ENCODE measurements at places on chromosomes 4 and X.

- no peak for DNase-seq
Observed at GRCh38 chr4:141706445-141706844, 70.1 kb downstream of the IL15 start.

DNA sequence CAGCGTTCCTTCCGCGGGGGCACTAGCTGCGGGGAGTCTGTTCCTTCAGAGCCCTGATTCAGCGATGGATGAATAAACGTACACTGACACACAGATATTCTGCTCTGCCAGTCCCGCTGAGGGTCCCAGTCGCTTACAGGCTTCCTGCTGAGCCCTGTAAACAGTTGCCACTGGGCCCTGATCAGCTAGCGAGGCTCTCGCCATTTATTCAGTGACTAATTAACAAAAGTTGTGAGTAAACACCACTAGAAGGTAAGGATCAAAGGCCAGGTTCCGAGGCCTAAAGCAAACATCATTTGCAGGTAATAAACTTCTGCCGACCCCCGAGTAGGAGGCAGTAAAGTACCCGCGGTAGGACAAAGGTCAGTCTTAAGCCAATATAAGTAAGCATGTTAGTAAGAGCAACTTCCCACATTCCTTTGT is 442.6 kb upstream of the GALNT7 start:
- DNase-seq: no peak

DNA sequence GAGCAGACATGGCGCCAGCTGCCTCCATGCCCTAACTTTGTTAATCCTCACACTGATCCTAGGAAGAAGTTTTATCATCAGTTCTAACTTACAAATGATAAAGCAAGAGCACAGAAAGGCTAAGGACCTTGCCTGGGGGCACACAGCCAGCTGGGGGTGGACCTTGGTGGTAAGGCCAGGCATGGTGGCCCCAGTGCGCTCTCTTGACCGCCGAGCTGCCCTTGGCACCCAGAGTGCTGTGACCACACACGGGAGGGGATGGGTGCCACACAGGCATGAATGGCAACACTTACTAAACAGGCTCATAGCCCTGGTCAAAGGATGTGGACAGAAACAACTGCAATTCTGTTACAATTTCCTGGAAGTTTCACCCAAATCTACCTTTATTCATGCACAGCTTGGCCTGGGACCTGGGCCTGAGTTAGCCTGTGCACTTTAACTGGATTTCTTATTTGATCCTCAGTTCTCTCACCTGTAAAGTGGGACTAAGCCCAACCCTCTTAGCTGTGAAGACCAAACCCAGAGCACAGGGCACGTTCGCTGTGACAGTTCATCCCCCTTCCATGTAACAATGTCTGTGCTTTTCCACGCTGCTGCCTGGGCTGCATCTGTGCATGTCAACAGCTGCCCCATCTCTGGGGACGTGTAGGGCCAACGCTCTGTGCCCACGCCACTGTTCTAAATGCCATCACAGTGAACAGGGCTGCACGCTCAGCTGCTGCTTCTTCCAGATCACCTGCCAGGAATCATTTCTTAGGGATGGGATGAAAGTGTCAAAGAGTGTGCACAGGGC is 44.8 kb downstream of the ACOX3 start:
- no peak for DNase-seq

GRCh38 chrX:41110801-41111625 is 25.8 kb downstream of the USP9X start:
- peak; percentile 64 for DNase-seq

DNA sequence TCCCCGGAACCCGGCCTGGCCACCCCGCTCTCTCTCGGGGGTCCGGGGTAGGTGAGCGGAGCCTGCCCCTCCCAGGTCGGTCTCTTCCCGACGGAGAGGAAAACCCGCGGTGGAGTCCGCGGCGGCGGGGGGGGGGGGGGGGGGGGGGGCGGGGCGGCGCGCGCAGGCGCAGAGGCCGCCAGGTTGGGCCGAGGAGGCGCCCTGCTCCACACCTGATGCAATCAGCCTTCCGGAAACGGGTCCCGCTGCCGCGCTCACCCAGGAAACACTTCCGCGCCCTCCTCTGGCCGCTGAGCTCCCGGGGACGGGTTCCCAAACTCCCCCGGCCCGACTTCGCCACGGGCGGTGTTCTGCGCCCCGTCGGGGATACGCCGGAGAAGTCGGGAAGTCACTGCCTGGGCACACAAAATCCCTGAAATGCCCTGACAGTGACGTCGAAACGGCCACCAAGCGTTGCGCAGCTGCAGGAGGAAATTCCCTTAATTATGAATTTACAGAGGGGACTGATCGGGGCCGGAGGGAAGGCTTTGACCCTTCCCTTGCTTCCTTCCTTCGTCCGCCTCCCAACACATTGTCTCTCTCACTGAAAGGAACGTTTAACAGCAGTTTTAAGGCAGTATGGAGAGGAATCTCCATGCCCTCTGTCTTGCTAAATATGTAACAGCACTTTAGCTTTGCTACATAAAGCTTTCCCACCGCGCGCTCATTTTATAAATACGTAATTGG is 2.1 kb upstream of the APBB2 start:
- DNase-seq: peak; percentile 46

DNA sequence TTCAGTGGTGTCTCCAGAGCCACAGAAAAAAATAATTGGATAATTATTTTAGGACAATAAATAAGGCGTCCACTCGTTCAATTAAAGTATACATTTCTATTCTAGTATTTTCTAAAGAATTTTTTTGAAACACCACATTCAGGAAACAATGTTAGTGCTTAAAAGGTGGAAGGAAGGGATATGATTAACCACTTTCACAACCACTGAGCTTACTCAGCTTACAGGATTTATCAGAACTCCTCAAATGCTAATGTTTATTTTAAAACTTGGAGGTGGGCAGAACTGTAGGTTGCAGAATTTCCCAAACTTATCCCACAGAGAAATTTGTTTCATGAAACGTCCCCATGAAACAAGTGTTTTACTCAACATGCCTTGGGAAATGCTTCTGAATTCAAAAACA is 54.3 kb upstream of the MAGEB2 start:
- no peak for DNase-seq

- DNase-seq: no peak
Observed at GRCh38 chr4:181376058-181376457, 867.1 kb upstream of the TENM3 start.

GRCh38 chr4:147830987-147831386 is 99.1 kb downstream of the ARHGAP10 start:
- no peak for DNase-seq

GRCh38 chrX:123949846-123950245 is 11.7 kb upstream of the STAG2 start:
- no peak for DNase-seq

DNA sequence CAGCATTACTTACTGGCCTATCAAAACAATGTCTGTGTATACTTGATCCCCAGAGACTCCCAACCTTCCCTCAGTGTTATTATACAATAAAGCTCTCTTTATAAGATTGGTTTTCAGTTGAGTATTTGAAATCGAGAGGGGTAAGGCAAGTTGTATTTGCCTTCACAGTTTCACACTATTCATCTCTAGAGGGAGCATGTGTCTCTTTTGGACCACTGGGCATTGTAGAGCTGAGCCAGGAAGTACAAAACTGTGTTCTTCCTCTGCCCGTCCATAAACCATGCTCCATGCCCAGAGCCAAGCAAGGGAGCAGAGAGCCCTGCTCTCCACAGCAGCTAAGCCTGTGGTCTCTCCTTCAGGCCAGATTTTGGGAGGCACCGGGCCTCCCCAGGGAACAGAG is 61.5 kb upstream of the HHIP start:
- DNase-seq: no peak

- DNase-seq: peak; percentile 33
Observed at GRCh38 chr4:122503214-122503613, 46.7 kb upstream of the IL2 start.

GRCh38 chr4:931194-931959 is 739 bp downstream of the GAK start:
- DNase-seq: peak; percentile 32
